ENCODE measurements at places on chromosomes 2 and 18.

DNA sequence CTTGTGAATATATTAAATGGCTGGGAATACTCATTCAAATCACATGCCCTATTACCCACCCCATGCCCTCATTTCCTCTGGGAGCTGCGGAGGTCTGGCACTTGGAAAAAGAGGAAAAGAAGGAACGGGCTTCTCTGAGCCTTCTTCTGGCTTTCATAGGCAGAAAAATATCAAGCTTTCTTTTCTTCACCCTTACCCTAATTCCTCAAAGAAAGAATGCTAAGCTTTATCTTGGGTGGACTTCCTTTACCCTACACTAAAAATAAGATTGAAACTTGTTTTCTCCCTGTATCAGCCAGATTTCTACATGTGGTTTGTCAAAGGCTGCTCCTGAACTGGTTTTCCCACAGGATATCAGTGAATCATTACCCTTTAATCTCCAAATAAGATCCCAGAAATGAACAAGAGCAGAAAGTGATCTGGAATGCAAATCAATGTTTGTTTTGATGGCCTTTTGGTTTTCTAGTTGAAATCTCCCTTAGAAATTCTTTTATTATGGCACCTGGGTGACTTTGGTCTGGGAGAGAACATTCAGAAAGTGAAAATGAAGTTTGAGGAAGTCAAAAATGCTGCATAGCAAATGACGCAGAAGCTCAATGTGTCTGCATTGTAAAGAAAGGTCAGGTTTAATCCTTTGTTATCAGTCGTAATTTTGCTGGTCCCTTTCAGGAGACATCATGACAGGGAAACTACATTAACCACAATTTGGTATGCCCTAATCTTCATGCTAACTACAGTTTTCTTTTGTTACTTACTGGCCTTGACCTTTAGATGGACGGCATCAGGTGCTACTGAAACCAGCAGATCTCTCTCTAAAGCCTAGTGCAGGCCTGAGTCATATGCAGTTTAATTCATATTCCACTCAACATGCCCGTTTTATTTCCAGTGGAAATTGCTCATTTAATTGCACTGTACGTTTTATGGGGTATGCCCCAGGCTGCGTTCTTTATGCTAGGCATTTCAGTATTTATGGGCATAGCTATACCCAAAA is 46.6 kb upstream of the HNRNPA3 start:
- no peak for DNase-seq

GRCh38 chr2:42895134-42895790 is 102.9 kb upstream of the HAAO start:
- DNase-seq: no peak

- no peak for DNase-seq
Observed at GRCh38 chr2:236965021-236965840, 120.5 kb upstream of the COPS8 start.

DNA sequence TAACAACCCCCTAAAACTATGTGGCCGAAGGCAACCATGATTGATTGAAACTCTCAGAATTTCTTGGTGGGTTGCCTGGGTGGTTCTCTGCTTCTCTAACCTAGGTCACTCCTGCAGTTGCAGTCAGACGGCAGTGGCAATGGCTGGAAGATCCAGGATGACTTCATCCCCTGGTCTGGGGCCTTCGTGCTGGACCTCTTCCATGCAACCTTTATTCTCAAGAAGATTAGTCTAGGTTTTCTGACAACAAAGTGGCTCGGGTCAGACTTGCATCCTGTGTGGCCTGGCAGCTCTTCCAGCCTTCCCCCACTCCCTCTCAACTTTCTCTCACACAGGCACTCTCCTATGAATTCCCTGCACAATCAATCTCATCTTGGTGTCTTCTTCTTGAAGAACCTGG is 76.4 kb downstream of the METTL4 start:
- DNase-seq: no peak

- DNase-seq: no peak
Observed at GRCh38 chr2:137202318-137202717, 437.0 kb downstream of the THSD7B start.

GRCh38 chr2:79129260-79129659 is 9.0 kb downstream of the REG1A start:
- no peak for DNase-seq
